Dermis blood vessel endothelial cell (primary cell): ENCODE measurements at places on chromosomes 5 and 9.

DNA sequence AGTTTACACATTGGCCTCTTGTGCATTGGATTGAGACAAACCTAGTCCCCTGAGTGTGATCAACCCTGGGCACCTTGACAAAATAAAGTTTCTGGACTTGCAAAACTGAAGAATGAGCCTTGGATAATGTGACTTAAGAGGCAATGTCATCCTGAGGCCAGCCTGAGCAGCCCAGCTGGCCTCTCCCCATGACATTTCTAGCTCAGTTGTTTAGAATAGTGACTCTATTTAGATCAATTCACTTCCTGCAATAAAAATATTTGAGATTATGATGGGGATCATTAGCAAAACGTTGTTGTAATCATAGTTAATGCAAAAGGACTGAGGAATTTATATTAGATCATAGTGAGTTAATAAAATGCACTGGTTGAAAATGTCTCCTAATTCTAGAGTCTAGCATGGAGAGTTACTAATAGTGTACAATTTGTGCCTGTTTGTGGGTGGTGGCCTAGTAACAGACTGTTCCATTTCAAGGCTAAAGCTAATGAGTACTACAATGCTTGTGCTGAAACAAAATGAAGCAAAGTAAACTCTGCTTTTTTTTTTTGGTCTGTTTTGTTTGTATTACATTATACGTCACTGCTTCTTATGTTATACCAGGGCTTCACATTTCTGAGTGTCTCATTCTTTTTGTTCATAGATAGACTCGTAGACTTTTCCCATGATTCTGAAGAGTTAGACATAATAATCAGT lies 10.9 kb upstream of the RHOBTB3 start:
- DNase-seq, result no peak

GRCh38 chr9:105959531-105959930 lies 265.2 kb downstream of the TMEM38B start:
- no peak for DNase-seq

GRCh38 chr5:173457482-173457881 lies 129.3 kb upstream of the STC2 start:
- DNase-seq, result no peak

DNA sequence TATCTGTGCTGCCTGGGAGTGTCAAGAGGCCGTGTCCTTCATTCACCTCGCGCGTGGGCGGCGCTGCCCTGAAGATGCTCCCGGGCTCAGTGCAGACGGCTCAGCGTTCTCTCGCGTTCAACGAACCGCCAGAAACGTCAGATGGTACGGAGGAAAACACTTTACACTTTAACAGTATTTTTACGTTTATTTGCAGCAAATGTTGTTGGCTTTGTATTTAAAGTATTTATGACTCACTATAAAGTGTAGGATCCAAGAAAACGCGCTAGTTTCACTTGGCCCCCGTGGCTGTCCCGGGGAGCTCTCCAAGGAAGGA lies 544 bp upstream of the ERCC6L2 start:
- DNase-seq, result peak; percentile 61

DNA sequence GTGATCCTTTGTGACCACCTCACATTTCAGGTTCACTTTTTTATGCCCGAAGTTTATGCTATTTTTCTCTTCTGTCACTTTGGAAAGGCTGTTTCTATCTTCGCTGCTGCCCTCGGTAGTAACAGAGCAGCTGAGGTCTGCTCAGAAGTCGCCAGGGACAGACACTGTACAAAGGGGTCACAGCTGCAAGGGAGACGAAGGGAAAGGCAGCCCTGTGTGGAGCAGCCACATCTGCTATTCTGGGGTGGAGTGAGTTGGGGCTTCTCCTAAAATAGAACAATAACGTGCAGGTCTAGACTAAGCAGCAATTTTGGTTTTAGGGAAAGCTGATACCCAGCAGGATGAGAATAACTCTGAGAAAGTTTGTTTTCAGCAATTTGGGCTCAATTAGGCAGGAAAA lies 72.5 kb downstream of the ACTL7B start:
- DNase-seq, result no peak

- no peak for DNase-seq
Observed at GRCh38 chr5:31075981-31076380, 117.5 kb upstream of the CDH6 start.
